ENCODE measurements at places on chromosomes 2 and 18.

DNA sequence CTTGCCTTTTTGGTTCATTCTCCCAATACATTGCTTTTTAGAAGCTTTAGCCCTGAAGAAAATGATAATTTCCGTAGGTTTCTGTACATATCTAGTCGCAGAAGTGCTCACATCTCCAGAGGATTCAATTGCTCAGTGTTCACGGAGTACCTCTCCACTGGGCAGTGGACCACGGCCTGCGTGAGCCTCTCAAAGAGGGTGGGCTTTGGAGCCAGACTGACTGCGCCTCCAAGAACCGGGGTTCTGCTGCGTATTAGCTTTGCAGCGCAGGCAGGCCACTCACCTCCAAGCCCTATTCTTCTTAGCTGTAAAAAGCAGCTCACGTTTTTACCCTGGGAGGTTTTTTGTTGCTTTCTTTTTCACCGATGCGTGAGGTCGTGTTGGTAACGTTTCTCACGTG lies 35.4 kb downstream of the NTSR2 start:
- no peak for DNase-seq

GRCh38 chr2:36843838-36844237 lies 122.5 kb downstream of the STRN start:
- no peak for DNase-seq

DNA sequence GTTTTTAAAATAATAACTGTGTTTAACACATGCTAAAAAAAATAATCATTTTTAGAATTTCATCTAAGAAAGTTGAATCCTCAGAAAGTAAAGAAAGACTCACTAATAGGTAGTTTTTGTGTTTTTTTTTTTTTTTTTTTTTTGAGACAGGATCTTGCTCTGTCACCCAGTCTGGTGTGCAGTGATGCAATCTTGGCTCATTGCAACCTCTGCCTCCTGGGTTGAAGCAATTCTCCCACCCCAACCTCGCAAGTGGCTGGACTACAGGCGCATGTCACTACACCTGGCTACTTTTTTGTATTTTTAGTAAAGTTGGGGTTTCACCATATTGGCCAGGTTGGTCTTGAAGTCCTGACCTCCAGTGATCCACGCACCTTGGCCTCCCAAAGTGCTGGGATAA lies 7.1 kb downstream of the CKAP2L start:
- no peak for DNase-seq

DNA sequence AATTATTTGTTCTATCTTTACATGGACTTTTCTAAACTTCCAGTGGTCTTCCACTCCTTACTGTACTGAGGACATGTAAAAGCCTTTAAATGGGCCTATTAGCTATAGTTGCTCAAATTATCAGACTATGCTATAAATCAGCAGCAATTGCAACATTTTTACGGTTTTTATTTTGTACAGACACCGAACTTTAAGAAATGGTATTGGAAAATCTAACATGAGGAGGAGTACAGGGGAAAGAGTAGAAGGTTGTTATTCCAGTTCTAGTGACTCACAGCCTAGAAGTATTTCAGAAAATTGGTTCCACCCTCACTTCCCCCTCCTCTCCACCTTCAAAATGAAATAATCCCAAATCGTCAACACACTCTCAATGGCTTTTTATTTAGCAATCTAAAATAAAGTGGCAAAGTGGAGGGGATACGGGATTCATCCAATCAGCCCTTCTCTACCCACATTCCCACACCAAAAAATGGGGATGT lies 1.1 kb downstream of the NCKAP1 start:
- DNase-seq = peak; percentile 52

- DNase-seq = no peak
These were observed 47.6 kb downstream of the MAPK4 start for GRCh38 chr18:50607378-50607926.

GRCh38 chr18:79877163-79878091 lies 74.0 kb downstream of the SLC66A2 start:
- DNase-seq = no peak

DNA sequence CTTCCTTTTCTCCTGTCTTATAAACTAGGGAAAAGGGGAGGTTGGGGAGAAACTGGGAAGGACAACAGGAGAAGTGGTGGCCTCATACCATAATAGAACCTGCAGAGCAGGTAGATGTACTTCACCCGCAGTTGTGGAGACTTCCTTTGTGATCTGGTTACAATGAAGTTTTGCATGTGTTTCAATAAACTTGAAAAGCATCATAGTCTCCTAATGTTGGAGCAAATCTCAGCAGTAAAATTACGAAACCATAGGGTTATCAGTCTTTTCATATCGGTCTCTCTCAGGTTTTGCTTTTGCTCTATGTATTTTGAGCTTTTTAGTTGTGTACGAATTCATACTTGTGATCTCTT lies 30.5 kb downstream of the ANO7 start:
- DNase-seq = no peak

- no peak for DNase-seq
These were observed 846.2 kb downstream of the SLC4A3 start for GRCh38 chr2:220473611-220474010.

GRCh38 chr2:28649481-28650265 lies 102.0 kb upstream of the PPP1CB start:
- DNase-seq = peak; percentile 81

DNA sequence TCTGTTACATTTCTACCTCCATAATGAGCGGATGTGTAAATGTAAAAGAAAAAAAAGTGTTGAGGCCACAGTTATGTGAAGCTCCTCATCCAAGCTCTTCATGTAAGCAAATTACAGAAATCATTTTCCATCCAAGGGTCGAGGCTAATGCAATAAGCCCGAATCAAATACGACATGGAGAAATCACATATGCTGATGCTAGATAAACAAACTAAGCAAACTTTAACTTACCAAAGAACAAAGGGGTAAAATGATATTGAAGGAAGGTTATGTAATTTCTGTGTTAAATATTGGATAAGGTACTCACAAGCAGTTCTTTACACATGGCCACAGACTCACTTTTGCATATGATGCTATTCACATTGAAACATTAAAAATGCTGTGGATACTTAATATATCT lies 310.2 kb upstream of the ID2 start:
- no peak for DNase-seq

- no peak for DNase-seq
These were observed 65.1 kb upstream of the THOC1 start for GRCh38 chr18:332721-333510.

DNA sequence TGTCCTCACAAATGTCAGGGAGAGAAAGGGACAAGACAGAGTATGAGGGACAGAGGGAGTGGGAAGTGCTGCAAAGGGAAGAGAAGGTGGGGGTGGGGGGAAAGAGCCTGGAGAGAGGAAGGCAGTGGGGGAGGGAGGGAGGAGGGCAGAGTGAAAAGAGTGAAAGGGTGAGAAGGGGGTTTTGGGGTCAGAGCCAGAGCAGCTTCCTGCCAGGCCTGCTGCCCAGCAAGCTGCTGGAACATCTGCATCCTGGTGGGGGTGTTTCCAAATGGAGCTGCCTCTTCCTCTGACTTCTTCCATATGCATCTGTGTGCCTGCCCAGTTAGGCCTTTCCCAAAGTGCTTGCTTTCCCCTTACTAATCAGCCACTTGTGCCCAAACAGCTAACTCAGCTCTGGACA lies 94.3 kb upstream of the CELF4 start:
- DNase-seq = no peak

DNA sequence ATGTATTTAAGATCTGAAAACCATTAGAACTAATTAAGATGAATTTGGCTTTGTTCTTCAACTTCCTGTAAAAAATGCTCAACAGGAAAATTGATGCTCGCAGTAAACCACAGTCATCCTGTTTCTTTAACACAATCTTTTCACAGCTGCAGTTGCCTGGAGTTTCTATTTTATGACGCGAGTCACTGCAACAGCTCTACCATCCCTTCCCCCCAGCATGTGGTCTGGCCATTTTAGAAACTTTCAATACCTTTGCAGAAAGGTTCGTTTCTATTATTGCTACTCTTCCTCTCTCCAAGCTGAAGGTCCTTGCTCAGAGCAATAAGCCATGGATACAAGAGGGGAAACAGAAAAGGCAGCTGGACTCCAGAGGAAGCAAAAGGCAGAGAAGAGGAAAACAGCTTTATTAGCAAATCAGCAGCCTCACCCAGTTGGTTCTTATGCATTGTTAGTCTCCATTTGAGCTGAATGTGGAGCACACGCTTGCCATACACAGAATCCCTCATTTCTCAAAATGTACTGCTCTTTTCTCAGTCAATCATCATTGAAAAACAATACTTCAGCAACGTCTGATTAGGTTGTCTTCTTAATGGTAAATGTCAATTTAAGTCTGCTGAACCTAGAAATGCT lies 3.9 kb downstream of the WIPF1 start:
- DNase-seq = peak; percentile 39

- no peak for DNase-seq
These were observed 317.7 kb downstream of the RDH14 start for GRCh38 chr2:18242716-18243115.

DNA sequence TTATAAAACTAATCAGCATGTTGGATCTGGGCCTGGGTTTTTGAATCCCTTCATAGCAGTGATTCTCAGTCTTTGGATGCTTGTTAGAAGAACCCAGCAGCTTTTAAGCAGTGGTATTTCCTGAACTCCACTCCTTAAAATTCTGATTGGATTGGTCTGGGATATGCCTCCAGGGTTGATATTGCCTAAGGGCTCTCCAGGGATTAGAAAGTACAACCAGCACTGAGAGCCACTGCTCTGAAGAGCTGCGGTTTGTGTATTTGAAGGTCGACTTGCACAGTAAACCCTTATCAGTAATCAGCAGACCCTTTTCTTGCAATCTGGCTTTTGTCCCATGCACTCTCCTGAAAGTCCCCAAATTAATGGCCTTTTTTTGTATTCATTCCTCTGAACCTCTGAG lies 17.0 kb upstream of the RBMS1 start:
- DNase-seq = no peak

DNA sequence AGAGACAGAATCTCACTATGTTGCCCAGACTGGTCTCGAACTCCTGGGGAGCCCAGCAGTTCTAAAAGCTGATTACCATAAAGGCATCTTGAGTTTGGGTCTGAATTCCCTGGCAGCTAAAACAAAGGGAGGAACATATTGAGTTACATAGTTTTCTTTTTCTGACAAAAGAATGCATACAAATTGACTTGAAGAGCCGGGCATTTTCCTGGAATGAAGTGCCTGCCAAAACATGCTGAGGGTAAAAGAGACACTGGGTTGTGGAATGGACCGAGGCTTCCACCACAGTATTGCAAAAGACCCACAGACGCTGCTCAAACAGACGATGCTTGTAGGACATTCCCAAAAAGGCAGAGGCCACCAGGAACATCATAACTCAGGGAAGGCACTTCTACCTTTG lies 35.1 kb upstream of the ROCK2 start:
- no peak for DNase-seq

GRCh38 chr18:2310886-2311285 lies 260.4 kb downstream of the METTL4 start:
- DNase-seq = no peak

GRCh38 chr18:32956591-32957315 lies 183.9 kb upstream of the KLHL14 start:
- peak; percentile 10 for DNase-seq

GRCh38 chr2:48874282-48874681 lies 118.8 kb upstream of the LHCGR start:
- DNase-seq = no peak

- no peak for DNase-seq
These were observed 221.4 kb downstream of the ACTR3 start for GRCh38 chr2:114111329-114111728.

DNA sequence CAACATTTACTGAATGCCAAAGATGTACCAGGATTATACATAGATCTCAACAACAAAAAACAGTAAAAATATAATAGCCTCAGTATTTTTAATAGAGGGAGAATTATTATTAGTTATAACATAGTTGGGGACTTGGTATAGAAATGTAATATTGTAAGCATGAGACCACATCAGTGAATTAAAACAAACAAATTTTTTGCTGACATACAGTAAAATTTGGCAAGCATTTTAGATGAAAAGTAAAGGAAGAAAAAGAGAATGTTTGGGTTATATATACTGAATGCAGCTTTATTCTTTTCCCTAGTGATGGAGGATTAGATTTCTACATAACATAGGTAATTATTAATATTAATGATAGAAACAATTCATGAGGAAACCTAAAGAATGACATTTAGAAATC lies 10.9 kb downstream of the CPS1 start:
- no peak for DNase-seq

- no peak for DNase-seq
These were observed 28.1 kb upstream of the HTR2B start for GRCh38 chr2:231152800-231153557.

DNA sequence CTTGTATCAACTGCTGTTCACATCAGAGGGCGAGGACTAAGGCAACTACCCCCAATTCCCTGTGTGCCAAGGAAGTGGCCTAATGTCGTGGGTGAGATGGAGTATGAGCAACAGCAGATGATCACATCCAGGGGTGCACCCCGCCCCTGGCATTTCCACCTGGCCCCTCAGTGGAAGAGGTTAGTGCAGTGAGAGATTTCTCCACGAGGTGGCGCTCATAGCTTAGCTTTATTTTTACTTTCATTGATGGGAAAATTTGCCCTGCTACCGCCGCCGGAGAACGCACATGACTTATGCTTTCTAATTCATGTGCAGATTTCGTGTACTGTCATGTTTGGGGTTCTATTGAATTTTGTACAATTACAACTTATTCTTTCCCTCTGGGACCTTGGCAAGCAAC lies 470.6 kb upstream of the MEX3C start:
- peak; percentile 60 for DNase-seq

DNA sequence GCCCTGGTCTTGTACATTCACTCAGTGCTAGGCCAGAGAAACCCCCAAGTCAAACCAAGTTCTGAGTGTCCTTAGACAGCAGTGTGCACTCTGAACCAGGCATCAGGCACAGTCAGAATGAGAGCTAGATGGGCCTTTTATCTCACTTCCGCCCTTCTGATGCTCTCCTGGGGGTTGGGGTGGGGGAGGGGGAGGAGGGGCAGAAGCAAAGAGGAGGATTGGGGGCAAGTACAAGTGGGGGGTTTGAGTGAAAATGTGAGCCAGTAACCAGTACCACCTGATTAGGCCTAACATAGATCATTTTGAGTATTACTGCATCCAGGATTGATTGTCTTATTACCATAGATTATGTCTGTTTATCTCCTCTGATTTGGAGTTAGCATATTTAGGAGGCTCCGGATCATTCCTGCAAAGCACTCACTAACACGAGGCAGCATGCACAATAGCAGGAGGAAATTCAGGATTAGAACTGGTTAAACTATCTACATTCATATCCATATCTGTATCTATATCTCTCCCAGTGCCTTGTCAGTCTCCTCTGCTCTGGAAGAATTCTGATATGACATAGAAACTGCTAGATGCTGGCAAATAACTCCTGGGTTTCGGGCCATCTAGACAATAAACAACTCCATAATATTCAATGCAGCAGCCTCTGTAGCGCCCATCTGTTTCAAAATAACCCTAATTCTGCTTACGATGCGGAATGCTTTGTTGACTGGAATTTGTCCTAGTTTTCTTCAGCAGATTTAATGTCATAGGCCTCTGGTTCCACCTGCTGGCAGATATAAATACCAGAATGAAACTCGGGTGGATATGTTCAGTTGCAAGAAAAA lies 149.1 kb downstream of the RHBDD1 start:
- peak; percentile 65 for DNase-seq

- DNase-seq = peak; percentile 98
These were observed 14.6 kb upstream of the DYNC2LI1 start for GRCh38 chr2:43759195-43759594.

GRCh38 chr2:236505648-236506047 lies 64.0 kb upstream of the ACKR3 start:
- DNase-seq = no peak

GRCh38 chr2:117562654-117563053 lies 251.8 kb upstream of the DDX18 start:
- DNase-seq = no peak

All from kidney tubule cell (primary cell).